Stimulated activated CD8-positive, alpha-beta memory T cell treated with anti-CD3 and anti-CD28 coated beads, Interleukin-2, amount 100 ng/mL, for 1 hour (primary cell): ENCODE measurements at places on chromosomes 7 and 10.

- no peak for DNase-seq
Observed at GRCh38 chr10:131638880-131639278, 261.9 kb upstream of the PPP2R2D start.

DNA sequence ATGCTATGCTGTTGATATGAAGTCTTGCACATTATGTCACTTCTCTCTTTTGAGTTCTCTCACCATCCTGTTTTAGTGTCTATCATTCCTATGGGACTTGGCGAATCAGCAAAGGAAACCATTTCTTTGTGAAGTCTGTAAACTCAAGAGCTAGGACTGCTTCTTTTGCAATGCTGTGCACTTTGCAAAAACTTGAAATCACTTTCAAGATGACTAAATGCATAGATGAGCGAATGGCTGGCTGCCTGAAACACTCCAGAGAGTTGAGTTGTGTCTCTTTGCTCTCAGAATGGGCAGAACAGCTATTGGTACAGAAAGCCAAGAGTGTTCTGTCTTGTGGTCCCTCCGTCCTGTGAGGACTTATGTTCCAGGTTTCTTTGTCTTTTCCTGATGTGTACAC lies 18.3 kb upstream of the ELMO1 start:
- DNase-seq: no peak

GRCh38 chr10:24568042-24568441 lies 155.6 kb downstream of the ARHGAP21 start:
- no peak for DNase-seq

- no peak for DNase-seq
Observed at GRCh38 chr7:132321387-132321786, 254.9 kb downstream of the PLXNA4 start.

DNA sequence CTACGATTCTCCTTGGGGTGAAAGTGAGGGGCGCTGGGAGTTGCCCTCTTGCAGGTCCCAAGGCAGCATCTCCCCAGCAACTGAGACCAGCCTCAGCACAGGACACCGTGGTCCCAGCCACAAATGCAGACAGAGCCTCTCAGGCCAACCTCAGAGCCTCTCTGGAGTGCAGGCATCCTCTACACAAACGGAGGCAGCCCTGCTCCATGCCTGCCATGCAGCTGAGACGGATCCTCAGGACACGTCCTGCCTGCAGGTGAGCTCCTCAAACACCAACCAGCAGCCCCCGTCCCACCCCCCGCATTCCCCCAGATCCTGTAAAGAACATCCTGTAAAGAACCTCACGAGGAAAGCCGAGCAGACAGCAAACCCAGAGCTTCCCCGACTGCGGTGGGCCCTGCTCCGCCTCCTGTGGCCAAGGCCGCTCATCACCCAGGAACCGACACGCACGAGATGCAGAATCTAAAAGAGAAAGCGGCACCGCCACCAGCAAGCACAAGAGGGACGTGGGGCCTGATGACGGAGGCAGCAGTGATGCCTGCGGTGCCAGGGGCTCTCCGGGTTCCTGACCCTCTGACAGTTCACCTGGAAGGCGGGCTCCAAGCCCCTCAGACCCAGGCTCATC lies 186.9 kb downstream of the PTPRN2 start:
- DNase-seq: no peak

DNA sequence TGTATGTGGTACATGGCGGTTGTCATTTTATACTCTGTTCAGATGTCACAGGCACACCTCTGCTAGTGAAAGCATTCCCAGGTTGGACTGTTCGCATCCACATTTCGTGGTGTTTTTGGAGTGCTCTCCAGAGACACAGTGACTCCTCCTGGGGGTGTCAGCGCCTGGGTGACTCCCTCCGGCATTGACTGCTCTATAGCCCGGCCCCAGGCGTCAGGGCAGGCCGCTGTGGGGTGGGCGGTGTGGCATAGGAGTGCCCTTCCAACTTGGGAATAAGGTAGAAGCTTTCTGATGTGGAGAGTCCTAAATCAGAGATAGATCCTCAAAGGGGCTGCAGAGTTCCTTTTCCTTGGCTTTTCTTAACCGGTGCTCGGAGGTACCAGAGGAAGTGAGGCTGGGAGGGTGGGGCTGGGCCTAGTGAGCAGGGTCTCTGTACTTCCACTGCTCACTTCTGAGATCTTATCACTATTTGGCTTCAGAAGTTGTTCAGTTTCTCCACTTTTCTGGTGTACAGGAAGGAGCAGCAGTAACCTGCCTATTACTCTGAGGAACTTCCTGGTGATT lies 32.3 kb downstream of the CCNY start:
- no peak for DNase-seq
